ENCODE measurements at places on chromosomes 4 and X.

DNA sequence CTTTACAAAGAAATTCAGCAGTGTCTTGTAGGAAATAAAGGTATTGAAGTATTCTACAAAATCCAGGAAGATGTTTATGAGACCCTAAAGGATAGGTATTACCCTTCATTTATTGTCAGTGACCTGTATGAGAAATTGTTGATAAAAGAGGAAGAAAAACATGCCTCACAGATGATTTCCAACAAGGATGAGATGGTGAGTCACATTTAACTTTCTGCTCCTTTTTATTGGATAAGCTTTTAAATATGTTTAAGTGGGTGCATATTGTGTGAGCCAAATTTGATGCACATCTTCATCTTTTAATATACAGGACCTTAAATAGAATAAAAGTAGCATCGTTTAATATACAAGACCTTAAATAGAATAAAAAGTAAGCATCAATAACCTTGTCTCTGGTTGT, 72.1 kb downstream of the LRP2BP start:
- no peak for DNase-seq

DNA sequence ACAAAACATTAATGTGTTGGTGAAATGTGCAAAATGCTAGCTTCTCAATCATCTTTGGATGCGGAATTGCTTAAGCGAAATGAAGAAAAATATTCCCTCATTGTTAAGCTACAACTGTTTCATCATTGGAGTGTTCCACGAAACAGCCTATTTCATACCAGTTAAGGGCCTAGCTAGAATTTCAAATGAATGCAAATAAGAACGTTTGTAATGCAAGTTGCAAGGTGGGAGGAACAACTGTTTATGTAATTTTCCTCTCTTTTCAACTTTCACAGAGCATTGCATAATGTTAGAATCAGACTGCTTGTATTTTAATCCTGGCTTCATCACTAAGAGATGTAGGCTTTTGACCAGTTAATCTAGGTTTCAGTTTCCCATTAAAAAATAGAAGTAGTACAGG, 480.1 kb downstream of the IL1RAPL1 start:
- DNase-seq, result no peak

DNA sequence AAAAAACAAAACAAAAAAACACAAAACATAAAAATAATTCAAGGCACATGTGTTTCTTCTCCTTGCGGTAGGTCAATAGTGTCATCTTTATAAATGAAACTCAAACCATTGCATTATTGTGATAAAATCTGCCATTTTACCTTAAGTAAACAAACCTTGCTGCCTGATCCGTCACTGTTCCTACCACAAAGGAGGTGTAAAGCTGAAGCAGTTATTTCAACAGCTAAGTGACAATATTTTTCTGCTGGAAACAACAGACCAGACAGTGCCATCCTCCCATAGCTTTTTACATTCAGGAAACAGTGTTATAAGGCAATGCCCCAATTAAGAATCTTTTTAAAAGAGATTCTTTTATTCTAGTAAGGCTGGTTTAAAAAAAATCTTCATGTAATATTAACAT, 242.7 kb downstream of the PPP1R2C start:
- no peak for DNase-seq

DNA sequence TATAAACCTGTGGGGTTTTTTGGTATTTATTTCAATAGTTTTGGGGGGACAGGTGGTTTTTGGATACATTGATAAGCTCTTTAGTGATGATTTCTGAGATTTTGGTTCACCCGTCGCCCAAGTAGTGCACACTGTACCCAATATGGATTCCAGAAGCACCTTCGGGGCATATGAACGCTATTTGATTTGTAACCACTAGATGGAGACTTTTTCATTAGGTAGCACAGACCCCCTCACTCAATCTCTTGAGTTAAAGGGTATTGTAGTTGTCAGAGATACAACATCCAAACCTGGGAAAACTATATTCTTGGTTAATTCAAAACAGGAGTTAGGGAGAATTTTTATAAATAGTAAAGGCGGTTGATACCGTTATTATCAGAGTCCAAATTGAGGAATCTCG, 79.8 kb downstream of the SPANXN3 start:
- DNase-seq, result no peak

DNA sequence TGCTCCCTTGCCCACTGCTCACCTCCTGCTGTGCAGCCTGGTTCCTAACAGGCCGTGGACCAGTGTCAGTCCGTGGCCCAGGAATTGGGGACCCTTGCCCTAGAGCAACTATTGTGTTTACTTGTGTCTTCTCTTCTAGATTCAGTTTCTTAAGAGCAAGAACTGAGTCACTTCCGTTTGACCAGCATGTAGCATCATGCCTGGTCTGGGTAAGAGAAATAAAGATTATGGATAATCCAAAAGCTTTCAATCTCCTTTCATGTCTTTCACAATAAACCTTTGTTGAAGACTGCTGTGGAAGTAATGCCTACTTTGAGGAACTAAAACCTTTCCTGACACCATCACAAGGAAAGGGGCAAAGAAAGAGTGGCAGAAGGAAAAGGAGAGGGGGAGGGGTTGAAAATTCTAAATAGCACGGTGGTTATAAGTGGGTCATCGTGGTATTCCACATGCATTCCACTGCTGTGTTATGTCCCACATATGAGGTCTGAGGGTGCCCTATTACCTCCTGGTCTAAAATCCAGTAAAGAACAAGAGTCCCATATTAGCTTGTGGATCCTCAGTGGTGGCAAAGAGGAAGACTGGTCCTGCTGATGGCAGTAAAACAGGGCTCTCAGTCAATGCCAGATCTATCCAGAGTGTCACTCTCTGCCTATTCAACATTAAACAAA, 133.4 kb downstream of the RASL11B start:
- DNase-seq, result no peak

- no peak for DNase-seq
Observed at GRCh38 chr4:176499518-176499917, 179.8 kb downstream of the SPCS3 start.

GRCh38 chrX:11151799-11152559, 40.8 kb downstream of the HCCS start:
- no peak for DNase-seq

- DNase-seq, result no peak
Observed at GRCh38 chrX:9659571-9660195, 106.0 kb downstream of the GPR143 start.

DNA sequence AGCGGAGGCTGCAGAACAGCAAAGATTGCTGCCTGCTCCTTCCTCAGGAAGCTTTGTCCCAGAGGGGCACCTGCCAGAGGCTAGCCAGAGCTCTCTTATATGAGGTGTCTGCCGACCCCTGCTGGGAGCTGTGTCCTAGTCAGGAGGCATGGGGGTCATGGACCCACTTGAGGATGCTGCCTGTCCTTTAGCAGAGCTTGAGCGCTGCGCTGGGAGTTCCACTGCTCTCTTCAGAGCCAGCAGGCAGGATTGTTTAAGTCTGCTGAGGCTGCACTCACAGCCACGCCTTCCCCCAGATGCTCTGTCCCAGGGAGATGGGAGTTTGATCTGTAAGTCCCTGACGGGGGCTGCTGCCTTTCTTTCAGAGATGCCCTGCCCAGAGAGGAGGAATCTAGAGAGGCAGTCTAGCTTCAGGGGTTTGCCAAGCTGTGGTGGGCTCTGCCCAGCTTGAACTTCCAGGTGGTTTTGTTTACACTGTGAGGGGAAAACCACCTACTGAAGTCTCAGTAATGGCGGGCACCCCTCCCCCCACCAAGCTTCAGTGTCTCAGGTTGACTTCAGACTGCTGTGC, 10.9 kb downstream of the DCK start:
- DNase-seq, result peak; percentile 57

DNA sequence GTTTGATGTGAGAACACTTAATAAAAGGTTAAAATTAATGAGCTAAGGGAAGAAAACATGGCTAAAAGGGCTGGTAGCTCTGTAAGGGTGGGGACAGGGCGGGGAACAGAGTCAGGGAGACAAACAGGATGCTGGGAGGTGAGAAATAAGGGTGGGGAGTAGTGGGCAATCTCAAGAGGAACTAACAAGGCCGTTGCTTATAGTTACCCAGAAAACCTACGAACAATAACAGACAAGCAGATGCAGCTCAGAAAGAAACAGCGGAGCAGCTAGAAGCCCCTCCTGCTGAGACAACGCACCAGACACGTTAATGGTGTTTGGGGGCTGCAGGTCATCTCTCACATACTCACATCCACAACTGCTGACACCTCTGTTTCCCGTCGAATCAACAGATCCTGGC, 9.7 kb upstream of the KLF3 start:
- peak; percentile 82 for DNase-seq

GRCh38 chr4:177339477-177340374, 30.1 kb downstream of the NEIL3 start:
- peak; percentile 66 for DNase-seq

DNA sequence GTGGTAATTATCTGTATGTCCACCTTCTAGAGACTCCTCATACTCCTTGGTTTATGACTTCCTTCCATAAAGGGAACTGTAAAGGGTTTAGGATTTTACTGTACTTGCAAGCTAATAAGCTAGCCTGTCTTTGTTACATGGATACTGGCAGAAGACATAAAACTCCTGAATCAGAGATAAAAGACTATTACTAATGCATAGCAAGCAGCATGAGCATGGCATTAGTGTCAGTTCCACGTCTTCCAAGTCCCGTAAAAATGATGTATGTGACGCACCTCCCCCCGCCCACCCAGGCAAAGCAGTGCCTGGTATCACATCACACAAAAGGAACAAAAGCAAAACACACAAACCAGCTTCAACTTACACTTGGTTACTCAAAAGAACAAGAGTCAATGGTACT, 71.0 kb downstream of the SLC10A6 start:
- DNase-seq, result no peak

DNA sequence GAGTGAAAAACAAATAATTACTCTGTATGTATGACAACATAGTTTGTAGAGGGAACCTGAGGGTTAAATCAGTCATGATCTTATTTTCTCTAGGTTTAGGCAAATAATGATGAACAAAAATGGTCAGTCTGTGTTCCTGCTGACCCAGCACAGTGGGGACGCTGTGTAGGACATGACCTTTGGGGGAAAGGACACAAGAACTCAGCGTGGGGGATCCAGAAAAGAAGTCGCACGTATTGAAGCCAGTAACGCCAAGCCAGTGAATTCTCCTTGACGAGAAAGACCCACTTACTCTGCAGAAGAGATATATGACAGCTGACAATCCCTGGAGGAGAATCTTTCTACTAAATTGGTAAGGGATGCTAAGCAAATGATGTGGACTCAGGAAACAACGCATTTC, 36.6 kb downstream of the HELT start:
- DNase-seq, result no peak

DNA sequence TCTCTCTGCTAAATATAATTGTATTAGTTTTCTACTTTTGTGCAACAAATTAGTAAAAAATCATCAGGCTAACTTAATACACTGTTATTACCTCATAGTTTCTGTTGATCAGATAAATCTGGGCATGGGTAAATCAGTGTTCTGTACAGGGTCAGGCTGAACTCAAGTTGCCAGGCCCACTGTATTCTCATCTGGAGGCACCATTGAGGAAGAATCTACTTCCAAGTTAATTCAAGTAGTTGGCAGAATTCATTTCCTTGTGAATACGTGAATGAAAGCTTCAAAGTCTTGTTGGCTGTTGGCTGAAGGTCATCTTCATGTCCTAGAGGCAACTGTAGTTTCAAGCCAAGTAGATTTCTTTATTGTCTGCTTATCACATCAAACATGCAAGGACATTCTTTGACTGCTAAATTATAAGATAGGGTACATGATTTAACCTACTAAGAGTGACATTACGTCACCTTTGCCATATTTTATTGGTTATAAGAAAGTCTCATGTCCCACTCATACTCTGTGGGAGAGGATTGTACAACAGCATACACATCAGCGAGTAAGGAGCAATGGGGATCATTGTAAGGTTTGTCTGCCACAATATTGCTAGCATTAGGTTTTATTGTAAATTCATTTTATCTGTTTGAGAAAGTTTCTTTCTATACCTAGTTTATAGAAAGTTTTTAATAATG, 1219.0 kb downstream of the ARAP2 start:
- no peak for DNase-seq

DNA sequence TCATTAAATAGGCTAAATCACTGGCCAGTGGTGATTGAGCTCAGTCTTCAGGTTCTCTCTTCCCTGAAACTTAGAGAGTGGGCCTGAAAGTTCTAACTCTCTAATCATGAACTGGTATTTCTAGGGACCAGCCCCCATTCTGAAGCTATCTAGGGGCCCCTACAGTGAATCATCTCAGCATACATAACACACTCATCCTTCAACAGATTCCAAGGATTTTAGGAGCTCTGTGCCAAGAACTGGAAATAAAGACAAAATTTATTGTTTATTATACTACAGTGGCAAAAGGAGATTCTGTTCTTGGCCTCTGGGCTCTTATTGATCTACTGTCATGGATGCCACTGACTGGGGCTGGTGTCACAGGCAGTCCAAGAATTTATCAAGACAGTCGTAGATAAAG, 263.8 kb upstream of the IGFBP7 start:
- no peak for DNase-seq

DNA sequence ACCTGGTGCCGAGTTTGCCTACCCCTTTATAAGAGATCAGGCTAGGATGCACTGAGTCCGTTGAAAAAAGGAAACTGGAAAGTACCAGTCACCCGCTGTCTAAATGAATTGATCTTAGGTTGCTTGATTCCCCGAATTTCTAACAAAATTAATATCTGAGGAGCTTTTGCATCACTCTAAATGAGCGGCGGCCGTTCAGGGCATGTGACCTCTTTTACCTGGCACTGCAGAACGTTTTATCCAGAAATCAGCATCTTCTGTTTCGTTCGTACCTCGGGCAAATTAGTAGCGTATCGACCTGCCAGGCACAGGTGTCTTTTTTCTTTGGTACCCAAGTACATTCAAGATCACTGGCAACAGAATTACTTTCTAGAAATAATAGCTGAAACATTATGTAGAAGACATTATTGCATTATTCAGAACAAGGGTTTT, 876 bp downstream of the KLHL2 start:
- peak; percentile 15 for DNase-seq

- peak; percentile 21 for DNase-seq
Observed at GRCh38 chrX:109886122-109886761, 116.7 kb upstream of the TMEM164 start.

DNA sequence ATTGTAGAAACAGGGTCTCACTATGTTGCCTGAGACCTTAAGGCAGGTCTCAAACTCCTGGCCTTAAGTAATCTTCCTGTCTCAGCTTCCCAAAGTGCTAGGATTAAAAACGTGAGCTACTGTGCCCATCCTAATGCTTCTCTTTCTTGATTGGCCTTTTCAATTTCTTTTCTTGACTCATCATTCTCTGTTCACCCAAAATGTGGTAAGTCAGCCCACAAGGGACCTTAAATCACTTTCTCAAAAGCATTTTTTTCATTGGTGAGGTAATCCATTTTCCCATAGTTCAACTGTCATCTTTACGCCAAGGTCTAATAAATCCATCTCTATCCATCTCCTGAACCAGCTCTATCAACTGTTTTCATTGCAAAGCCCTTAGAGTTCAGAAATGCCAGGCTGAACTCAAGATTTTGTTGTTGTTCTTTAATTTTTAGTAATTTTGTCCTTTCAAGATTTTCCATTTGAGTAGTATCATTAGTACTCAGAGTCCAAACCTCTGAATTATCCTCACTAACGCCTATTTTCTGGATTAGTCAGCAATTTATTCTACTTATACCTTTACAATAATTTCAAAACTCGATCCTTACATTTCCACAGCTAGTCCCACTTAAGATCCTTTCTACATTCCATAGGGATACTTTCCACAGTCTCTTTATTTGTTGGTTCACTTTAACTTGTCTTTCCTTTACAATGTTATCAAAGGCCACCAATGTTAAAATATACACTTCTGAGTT, 528.6 kb downstream of the IL15 start:
- no peak for DNase-seq

GRCh38 chr4:14711259-14711658, 291.0 kb upstream of the CPEB2 start:
- no peak for DNase-seq

Data from CD4-positive, alpha-beta T cell treated with Interleukin-21 for 1 hour (primary cell).